ENCODE measurements at places on chromosomes 4 and X.

GRCh38 chr4:33566649-33567048 is 2677.7 kb downstream of the ARAP2 start:
- no peak for DNase-seq

GRCh38 chr4:52643785-52644244 is 15.3 kb downstream of the USP46 start:
- peak; percentile 68 for DNase-seq

DNA sequence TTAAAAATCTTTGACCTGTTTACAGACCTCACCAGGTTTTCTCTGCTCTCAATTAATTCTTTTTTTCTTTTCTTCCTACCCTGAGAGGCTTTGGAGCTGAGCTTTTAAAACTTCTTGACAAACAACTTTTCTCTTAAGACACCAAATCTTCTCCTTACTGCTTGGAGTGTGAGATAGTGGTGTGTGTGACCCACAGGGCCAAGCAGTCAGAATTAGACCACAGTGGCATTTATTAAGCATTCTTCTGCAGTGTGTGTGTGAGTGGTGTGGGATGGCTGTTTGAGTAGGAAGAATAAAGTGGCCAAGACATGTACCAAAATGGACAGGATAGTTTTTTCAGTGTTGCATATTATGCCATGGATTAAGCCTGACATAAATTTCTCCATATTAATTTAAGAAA is 665.1 kb downstream of the RAPGEF2 start:
- DNase-seq: peak; percentile 55

- peak; percentile 83 for DNase-seq
These were observed 779 bp upstream of the DDX60L start for GRCh38 chr4:168480931-168481611.

GRCh38 chr4:85759388-85759787 is 284.4 kb downstream of the ARHGAP24 start:
- no peak for DNase-seq

- DNase-seq: no peak
These were observed 224.6 kb upstream of the RPL34 start for GRCh38 chr4:108395786-108396185.

GRCh38 chr4:155667222-155667567 is 547 bp downstream of the GUCY1A1 start:
- DNase-seq: peak; percentile 15

DNA sequence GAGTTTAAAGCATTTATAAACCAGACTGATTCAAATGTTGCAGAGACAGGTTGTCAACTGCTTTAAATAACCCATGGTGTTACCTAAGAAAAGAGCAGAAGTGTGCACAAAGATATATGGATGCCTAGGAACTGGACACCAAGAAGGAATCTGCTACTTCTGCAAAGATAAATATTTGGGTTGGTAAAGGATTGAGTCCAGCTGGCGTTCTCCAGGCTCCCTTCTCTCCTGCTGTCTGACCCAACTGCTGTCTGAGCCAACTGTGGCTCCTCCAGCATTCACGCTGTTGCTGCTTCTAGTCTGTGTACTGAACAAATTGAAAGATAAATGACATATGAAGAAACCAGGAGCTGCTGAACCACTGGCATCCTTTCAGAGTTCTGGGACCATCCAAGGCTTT is 1167.8 kb upstream of the PRKX start:
- no peak for DNase-seq

- DNase-seq: no peak
These were observed 311.9 kb upstream of the RASGEF1B start for GRCh38 chr4:81783558-81783957.

DNA sequence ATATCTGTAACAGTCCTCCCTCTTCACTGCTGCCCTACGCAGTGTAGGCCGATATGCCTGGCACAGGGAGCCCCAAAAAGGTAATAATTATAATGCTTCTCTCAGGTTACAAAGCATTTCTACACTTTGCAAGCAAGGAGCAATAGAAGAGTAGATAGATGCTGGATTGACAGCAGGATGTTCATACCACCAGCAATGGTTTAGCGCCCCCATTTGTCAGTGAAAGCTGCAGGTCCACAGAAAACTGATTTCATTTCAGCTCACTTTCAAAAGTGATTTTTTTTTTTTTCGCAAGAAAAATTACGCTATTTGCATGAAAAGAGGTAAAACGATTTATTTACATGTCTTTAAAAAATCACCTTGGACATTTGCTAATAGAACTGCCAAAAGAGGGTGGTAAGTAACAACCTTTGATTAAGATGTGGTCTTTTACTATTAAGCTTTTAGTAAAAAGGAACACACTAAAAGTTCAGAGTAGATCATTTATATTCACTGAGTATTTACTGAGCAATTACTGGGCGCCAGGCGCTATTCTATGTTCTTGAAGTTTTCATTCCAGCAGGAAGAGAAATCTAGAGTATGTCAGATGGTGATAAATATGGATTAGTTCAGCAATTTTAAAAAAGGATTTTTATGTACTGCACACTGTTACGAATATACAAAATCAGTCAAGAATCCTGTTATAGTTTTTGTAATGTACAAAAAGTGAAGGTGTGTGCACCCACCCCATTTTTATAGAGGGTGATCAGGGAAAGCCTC is 34.4 kb downstream of the HPF1 start:
- no peak for DNase-seq

DNA sequence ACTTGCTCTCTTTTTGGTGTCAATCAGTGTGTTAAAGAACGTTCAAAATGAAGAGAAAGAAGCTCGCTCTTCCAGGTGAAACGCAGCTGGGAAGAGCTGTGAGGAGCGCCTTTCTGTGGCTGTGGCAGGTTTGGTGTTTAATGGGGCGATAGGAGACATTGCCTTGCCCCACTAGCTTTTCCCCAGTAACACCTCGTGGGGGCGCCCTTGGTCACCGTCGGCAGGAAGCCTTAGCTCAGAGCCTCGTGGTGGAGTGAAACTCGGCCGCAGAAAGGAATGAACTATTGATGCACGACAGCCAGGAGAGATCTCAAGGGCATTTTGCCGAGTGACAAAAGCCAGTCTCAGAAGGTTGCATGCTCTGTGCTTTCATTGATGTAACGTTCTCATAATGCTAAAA is 65.1 kb downstream of the GPR143 start:
- no peak for DNase-seq

DNA sequence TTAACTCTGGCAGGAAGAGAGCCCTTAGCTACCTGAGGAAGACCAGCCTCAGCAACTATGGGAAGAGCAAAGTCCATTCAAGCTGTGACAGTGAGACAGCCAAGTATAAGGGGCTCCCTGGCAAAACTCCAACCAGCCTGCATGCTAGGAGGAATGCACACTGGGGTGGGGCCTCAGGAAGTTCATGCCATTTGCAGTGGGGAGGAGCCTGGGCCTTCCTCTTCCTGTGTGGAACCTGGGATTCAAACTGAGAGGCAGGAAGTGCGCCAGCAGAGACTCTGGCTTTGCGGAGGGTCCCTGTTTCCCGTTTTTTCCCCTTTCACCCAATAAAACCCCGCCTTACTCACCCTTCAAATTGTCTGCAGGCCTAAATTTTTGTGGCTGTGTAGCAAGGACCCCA is 33.0 kb downstream of the TFDP3 start:
- DNase-seq: no peak

DNA sequence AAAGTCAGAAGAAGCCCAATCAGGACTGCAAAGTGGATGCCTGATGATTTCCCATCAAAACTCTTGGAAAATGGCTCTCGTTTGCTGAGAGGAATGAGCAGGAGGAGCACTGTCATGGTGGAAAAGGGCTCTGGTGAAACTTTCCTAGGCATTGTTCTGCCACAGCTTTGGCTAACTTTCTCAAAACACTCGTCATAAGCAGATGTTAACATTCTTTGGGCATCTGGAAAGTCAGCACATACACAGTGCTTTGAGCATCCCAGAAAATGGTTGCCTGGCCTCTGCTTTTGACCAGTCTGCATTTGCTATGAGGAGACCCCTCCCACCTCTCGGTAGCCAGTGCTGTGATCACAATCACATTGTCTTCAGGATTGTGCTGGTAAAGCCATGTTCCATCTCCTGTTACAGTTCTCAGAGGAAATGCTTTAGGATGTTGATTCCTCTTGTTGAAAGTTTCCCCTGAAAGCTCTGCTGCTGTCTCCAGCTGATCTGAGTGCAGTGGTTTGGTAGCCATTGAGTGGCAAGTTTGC is 25.2 kb upstream of the TBC1D14 start:
- DNase-seq: no peak

- no peak for DNase-seq
These were observed 27.8 kb upstream of the MAOB start for GRCh38 chrX:43910012-43910411.

- DNase-seq: no peak
These were observed 37.7 kb upstream of the TASL start for GRCh38 chrX:30615229-30615628.

- no peak for DNase-seq
These were observed 10.5 kb upstream of the EIF4E start for GRCh38 chr4:98939438-98939837.

All from astrocyte of the spinal cord (primary cell).